ENCODE measurements at places on chromosomes 3 and 15.

DNA sequence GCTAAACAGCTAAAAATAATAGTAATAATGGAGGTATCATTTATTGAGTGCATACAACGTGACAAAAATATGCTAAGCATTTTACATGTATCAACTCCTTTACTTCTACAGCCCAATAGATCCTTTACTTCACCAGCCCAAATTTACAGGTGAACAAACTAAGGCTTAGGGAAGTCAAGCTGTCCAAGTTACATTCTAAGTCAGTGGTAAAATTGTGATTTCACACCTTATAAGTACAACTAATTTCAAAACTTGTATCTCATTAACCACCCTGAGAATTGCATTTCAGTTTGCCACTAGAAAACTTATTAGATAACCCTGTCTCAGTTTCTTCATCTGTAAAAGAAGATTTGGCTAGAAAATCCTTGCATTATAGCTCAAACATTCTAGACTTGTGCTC, 10.7 kb downstream of the SLC33A1 start:
- DNase-seq: no peak

- DNase-seq: no peak
Measured at GRCh38 chr3:84978843-84979242, 20.1 kb downstream of the CADM2 start.

DNA sequence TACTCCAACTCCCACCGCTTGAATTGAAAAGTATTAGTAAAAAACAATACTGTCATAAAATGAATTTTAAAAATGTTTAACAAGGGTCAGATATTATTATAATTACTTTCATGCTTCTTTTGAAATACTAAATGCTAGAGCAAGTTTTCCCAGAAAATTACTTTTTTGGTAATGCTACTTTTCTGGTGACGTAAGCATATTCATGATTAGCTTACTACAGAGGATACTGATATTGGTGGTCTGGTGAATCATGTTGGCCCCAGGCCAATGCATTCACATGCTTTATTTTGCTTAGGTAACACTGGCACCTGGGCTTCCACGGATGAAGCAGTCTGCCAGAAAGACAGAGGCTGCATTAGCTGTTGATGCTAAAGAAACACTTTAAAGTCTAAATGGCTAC, 12.4 kb downstream of the SPATA16 start:
- no peak for DNase-seq

GRCh38 chr15:74845581-74845980, 2.6 kb upstream of the ULK3 start:
- no peak for DNase-seq

GRCh38 chr3:71129611-71130431, 453.7 kb downstream of the FOXP1 start:
- DNase-seq: no peak

DNA sequence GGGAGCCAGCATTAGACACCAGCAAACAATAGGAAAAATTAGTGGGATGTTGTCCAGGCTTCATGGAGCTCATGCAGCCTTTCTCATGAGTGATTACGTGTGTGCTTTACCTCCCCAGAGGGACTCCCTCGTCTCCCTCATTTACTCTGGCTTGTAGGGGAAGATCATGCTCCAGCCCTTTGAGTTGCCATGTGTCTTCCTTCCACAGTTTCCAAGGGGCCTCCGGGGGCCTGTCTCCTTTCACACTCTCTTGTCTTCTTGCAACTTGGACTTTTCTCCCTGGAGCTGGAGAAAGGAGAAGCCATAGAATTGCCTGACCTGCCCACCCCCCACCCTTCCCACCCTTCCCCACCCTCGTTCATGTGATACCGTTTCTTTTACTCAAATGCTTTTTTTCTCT, 98.7 kb downstream of the FAM43A start:
- no peak for DNase-seq

DNA sequence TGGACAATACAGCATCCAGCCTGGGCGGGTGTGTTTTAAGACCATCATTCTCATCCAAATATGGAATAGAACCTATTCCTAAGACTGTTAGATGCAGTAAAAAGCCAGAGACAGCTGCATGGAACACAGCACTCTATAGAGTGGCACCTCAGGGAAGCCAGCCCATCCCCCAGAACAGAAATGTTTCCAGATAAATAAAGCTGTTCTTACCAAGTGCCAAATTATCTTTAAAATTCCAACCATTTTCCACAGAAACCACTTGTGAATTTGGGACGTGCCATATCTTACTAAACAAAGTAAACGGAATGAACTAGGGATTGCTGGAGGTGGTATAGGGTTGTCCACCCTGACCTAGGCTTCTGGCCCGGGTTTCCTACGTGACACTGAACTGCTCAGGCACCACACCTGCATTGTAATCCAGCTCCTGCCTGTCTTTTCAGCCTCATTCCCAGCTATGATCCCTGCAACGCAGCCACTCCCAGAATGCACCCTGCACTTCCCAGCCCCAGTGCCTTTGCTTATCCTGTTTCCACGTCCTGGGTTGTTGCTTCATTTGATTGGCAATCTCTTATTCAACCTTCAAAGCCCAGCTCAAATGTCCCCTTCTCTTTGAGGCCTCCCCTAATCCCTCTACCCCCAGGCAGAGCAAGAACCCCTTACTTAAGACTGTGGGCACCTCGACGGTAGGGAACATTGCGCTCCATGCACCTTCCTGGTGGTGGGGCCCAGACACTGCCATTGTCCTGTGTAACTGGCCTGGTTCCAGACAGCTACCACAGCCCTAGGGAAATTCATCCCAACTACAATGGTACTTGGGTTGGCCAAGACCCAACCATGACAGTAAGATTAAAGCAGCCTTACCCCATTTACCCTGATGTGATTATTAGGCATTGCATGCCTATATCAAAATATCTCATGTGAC, 100.2 kb downstream of the IQSEC1 start:
- no peak for DNase-seq

DNA sequence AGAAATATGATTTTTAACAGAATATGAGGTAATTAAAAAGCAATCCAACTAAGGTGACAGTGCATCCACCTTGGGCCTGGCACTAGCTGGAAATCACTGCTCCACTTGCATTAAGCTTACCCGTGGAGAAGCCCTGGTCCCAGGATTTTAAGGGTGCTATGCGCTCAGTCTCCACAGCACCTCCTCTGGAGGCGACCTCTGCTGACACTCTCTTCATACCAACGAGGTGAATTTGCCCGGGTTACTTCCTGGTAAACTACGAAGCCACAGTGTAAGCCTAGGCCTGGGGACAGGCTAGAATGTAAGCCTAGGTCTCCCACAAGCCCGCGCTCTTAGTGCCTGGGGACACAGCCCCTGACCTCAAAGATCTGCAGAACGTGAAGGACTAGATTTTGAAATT, 793 bp downstream of the APOD start:
- no peak for DNase-seq

- DNase-seq: peak; percentile 54
Measured at GRCh38 chr3:196650740-196651311, 11.3 kb downstream of the NRROS start.

- DNase-seq: no peak
Measured at GRCh38 chr3:182936918-182937285, 43.4 kb downstream of the DCUN1D1 start.

DNA sequence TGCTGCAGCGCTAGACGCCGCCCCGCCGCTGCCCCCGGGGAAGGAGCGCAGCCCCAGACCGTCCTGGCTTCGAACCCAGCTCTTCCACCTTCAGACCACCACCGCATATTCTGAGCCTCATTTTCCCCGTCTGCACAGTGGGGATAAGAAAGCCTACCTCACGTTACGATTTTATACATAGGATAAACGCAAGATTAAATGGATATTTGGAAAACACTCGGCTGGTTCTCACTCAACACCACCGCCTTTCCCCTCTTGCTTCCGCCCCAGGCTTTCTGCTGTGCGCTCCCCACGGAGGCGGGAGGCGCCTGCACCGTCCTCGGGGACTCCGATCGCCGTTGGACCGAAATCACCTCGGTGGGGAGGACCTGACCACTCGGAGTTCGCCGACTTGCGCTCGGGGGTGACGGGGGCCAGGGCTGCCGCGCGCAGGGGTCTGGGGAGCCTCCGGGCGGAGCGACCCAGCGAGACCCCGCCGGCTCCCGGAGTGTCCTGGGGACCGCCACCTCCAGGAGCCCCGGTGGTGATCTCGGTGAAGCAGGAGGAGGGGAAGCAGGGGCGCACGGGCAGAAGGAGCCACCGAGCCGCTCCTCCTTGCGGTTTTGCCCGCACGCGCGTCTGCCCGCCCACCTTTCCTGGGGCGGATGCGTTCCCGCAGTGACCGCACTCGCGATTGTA, 4.0 kb downstream of the FBXL22 start:
- no peak for DNase-seq

GRCh38 chr15:67085237-67085817, 19.9 kb downstream of the SMAD3 start:
- no peak for DNase-seq

Measured in NCI-H510A (cell line).